Right lung (tissue), 10 donors: ENCODE measurements at places on chromosomes 11 and 22.

GRCh38 chr11:6667733-6668374, 12.2 kb upstream of the DCHS1 start:
- DNase-seq: no peak

- no peak for DNase-seq
Observed at GRCh38 chr22:41565403-41566054, 4.7 kb downstream of the CSDC2 start.

DNA sequence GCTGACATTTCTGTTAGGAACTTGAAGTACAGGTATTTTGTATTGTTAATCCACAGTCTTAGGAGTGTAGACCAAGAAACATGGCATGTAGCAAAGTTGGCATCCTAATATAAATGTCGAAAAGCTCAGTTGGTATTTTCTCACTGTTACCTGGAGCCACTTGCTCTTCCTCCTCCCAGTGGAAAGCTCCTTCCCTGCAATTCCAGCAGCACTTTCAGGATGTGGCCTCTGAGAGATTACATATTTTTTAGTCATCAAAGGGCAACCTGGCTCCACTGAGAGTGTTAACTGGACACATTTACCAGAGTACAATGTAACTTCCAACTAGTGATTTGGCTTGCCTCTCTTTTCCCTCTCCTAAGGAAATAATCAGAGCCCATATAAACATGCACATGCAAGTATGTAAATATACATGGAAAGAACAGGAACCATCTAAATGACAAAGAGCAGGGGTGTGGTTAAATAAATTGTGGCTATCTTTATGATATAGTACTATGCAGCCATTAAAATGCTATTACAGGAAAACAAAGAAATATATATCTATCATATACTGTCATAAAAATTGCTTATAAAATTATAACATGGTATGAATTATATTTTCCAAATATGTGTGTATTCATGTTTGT, 14.3 kb upstream of the EED start:
- no peak for DNase-seq

DNA sequence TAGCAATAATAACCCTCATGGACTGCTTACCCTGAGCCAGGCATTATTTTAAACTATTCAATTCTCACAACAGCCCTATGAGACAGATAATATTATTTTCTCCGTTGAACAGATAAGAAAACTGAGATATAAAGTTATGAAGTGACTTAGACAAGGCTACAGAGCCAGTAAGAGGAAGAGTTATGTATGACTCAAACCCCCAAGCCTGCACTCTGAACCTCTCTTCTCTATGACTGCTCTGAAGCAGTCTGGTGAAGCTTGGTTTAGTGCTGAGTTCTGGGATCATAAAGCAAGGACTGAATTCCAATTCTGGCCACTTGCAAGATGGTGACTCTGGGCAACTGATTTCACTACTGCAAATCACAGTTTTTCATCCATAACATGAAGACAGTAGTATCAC, 34.5 kb downstream of the TNKS1BP1 start:
- DNase-seq: no peak

DNA sequence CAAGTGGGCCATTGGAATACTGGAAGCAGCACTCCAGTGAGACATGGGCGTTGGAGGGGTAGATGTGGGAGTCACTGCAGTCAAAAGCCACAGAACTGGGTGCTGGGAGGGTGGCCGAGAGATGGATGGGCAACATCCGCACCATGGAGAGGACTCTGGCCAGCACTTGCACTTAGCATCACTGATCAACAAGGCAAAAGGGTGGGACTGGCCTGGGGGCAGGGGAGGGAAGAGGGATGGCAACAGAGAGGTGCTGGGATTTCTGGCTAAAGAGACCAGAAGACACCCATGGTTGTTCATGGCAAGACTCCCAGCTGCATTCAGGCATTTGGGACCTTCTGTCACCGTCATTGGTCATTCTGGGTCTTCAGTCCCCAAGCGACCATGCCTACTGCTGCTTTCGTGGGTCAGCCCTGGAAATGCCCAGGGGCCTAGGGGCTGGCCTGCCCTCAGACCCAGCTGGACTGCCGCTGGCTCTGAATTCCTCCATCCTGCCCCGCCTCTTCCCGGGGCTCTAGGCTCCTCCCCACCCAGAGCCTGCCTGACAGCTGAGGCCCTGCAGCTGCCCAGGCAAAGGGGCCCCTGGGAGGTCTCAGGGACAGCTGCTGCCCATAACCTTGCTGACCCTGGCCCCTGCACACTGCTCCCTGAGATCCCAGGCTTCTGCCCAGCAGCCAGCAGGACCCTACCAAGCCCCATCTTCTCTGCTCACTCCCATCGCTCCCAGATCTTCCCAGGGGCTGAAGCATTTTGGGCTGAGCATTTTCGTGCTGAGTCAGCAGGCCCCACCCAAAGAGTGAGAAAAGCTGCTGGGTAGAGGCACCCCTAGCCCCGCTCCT, 13.0 kb upstream of the CDC42EP2 start:
- DNase-seq: peak; percentile 81

- DNase-seq: no peak
Observed at GRCh38 chr11:69011624-69012091, 1.4 kb downstream of the MRGPRF start.

DNA sequence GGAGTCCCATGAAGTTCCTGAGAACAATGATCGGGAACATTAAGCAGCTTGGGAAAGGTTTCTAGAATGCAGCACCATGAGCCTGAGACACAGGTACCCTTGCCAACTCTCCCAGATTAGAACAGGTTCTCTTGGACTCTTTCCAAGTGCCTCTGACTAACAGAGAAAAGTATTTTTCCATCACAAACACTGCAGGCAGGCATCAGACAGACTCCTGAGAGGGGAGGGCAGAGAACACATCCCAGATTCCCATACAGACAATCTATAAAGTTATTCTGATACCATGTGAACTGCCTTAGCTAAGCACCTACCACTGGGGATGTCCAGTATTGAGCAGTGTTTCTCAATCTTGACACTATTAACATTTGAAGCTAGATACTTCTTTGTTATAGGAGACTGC, 27.3 kb downstream of the SERGEF start:
- no peak for DNase-seq

DNA sequence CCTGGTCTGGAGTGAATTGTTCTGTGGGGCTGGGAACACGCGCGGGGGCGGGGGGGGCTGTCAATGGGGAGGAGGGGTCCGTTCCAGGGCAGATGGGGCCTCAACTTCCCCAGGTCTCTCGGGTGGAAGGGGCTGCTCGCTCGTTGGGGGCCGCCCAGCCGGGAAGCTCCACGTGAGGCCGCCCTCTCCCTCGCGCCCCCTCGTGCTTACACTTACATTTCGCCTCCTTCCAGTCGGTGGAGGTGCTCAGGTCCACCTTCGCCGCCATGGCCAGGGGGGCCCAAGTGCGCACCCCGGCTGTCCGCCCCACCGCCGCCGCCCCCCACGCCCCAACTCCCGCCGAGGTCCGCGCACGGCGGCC, 452 bp downstream of the MACROD1 start:
- no peak for DNase-seq

- no peak for DNase-seq
Observed at GRCh38 chr22:22670076-22670795, 25.8 kb downstream of the GGTLC2 start.

DNA sequence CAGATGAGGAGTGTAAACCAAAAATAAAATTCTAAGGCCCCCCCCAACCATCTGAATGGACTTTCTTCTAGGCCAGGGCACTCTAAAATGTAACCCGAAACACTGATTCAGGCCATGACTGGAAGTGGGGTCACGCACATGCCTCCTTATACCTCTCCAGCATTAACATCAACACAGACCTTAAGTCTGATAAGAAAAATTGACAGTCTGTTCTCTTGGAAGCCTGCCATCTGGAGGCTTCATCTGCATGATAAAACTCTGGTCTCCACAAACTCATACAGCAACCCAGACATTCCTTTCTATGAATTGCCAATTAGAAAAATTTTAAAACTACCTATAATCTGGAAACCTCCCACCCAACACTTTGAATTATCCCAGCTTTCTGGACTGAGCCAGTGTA, 3.9 kb upstream of the SERGEF start:
- DNase-seq: no peak

- DNase-seq: no peak
Observed at GRCh38 chr22:20741634-20742581, 32.0 kb upstream of the SERPIND1 start.

DNA sequence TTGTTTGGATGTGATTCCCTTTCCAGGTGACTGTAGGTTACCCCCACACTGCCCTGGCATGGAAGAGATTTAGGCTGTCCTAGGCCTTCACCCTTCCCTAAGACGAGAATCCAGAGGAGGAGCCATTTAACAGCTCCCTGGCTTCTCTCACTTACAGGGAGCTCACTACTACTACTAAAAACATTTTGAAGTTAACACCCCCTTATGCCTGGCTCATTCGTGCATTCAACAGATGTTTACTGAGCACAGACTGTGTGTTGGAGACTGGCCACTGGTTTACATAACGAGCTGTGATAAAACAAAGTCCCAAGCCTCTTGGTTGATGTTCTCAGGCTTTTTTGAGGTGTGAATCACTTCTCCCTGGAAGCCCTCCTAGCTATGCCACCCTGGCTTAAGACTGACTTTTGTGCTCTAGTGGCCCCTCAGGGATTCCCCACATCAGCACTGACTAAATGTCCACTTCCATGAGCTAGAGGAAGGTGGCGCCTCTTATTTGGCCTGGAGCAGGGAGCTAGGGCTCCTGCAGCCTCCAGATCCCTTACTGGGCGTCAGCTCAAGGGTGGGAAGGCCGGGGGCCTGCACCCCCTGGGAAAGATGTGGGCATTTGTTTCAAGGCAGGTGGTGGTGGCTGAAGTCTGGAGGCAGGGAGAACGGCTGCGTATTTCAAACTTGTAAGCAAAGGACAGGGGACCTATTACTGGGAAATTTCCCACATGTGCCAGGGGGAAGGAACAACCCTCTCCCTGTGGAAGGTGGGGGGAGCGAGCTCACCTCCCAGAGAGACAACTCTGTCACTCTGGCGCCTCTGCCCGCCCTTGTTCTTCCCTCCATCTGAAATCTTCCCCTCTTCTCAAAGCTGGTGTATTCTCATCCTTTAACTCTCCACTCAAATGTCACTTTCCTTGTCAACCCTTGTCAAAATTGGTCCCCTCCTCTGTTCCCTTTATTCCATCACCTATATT, 19.4 kb upstream of the MALAT1 start:
- DNase-seq: no peak

- DNase-seq: peak; percentile 74
Observed at GRCh38 chr22:40709752-40710413, 30.6 kb downstream of the MCHR1 start.

- DNase-seq: no peak
Observed at GRCh38 chr11:67160872-67161783, 42.1 kb downstream of the KDM2A start.

GRCh38 chr22:37044634-37045625, 6.6 kb upstream of the KCTD17 start:
- no peak for DNase-seq
